Mucosa of descending colon (tissue), 3 donors: ENCODE measurements at places on chromosomes 11 and 22. TPM values are rescaled to one million over a fixed set of nuclear protein-coding genes. Genes with fewer than 3 reads are reported as not detected.

- DNase-seq: no peak
These were observed 138.0 kb downstream of the TRPC6 start for GRCh38 chr11:101445761-101446160.

DNA sequence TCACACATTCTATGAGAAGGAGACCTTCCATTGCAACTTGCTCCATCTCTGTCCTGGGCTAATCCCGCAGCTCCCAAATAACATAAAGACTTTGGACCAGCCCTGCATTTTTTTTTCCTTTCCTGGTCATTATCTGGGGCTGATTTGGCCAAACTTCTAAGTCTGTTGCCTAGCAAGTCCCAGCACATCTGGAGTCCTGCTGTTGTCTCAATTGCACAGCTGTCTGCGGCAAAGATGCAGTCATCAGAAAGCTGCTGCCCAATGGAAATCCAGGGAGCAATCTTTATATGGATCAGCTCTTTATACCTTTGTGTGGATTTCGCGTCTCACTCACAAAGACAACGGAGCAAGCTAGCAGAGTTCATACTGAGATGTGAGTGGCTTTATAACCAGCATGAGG is 105.9 kb downstream of the NXPE2 start:
- DNase-seq: no peak

DNA sequence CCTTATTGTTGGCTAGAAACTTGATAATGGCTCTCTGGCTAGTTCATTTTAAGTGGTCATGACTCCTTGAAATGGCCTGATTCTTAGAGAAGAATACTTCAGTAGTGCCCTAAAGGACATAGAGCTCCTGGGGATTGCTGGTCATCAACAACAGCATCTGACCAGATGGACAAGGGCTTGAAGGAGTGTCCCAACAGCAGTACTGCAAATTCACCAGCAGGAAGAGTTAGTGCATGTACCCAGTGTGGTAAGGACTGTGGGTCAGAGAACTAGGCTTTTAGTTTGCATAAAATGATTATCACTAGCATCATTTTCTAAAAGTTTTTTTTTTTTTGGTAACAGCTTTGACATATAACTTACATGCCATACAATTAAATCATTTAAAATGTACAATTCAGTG is 39.5 kb upstream of the CUL5 start:
- no peak for DNase-seq

GRCh38 chr22:16963189-16963945 is 44.7 kb downstream of the GAB4 start:
- no peak for DNase-seq

- DNase-seq: no peak
These were observed 146.0 kb downstream of the PARVA start for GRCh38 chr11:12523180-12523924.

Gene TMEM132A
- 11.8 TPM for total RNA-seq
